Left lobe of liver (tissue), 2 donors: ENCODE measurements at places on chromosomes 7 and 10. TPM values are rescaled to one million over a fixed set of nuclear protein-coding genes. Genes with fewer than 3 reads are reported as not detected.

The GPRIN2 gene
- 1.1 TPM for total RNA-seq

The EN2 gene
- total RNA-seq: not detected

The PLXDC2 gene
- 5.0 TPM for total RNA-seq

The CFAP46 gene
- 0.08 TPM for total RNA-seq

The LIPN gene
- not detected for total RNA-seq

The CYCS gene
- total RNA-seq: 46.6 TPM

The ASZ1 gene
- not detected for total RNA-seq

The GLRX3 gene
- total RNA-seq: 23.9 TPM

DNA sequence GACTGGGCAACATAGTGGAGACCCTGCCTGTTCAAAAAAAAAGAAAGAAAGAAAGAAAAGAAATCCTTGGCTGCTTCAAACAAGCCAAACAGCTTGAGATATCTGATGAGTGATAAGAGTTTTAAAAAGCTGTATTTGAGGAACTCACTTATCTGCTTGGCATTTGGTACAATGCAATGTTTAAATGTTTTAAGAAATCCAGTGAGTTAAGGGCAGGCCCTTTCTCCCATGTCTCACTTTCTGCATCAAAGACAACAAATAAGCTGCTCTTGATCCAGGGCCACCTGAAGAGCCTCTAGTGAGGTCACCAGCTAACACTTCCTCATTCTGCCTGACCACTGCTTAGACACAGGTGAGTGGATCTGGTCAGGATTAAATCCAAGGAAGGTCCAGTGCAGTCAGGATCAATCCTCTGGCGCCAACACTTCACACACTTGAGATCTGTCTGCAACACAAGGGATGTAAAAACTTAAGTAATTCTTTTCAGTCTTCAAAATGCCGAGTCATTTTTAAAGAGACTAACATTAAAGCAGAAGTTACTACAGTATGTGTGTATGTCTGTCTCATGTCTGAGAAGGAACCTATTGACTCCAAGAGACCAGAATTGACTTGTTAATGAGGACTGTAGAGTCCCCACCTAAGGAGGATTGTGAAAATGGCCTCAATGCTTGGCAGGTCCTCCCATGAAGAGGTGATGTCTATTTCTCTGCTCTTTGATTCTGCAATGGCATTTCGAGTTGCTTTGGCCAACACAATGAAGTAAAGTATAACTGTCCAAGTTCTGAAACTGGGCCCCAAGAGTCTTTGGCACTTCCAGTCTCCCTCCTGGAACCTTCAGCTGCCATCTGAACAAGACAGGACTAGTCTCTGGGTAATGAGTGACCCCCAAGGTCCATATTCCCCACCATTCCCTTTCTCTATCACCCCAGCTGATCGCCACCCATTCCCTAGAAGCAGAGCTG is 43.1 kb downstream of the CREB3L2 start:
- DNase-seq: no peak

GRCh38 chr10:21399392-21400035 is 126.0 kb downstream of the SKIDA1 start:
- DNase-seq: no peak

DNA sequence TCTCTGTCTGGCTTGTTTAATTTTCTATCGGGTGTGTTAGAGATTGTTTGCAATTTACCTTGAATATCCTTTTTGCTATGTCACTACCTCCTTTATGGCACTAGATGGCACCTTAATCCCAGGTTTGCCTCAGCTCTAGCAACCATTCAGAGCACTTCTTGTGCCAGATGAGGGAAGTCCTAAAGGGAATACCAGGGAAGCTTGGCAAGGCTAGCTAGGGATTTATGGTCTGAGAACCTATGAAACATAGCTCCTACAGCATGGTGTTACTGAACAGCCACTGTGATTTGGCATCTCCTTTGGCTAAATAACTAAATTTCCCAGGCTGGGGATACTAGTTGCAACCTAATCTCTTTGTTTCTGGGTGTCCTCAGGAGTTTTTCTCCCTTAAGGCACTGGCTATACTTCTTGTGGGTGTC is 69.0 kb upstream of the VOPP1 start:
- no peak for DNase-seq

GRCh38 chr7:49791088-49791741 is 17.8 kb downstream of the VWC2 start:
- DNase-seq: no peak

- no peak for DNase-seq
These were observed 6.1 kb upstream of the MEOX2 start for GRCh38 chr7:15692501-15693020.

DNA sequence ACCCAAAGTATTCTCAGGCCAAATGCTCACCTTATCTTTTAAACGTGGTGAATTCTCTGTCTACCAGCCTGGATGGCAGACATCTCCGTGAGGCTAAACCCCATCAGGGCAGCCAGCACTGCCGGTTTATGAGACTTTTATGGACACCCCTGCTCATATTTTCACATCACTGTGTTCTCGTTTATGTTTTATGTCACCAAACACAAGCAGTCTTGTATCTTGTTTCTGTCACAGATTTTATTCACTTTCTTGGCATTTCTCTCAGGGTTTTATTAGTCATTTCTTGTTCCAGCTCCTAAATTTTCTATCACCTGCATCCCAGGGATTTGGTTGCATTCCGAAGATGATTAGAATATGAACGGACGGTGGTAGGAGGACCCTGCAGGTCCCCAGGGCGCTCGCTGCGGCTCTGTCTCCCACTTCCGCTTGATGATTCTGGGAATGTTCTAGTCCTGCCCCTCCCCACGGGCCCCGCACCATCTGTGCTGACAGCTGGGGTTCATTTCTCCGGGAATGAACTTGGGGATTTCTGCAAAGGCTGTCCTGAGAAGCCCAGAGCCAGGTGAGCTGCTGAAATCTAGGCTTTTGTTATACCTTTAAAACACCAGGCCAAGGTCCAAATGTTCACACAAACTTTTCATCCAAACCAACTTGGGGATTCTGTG is 217.6 kb downstream of the GFRA1 start:
- DNase-seq: no peak

- no peak for DNase-seq
These were observed 54.1 kb upstream of the CYP26C1 start for GRCh38 chr10:93006435-93007039.

DNA sequence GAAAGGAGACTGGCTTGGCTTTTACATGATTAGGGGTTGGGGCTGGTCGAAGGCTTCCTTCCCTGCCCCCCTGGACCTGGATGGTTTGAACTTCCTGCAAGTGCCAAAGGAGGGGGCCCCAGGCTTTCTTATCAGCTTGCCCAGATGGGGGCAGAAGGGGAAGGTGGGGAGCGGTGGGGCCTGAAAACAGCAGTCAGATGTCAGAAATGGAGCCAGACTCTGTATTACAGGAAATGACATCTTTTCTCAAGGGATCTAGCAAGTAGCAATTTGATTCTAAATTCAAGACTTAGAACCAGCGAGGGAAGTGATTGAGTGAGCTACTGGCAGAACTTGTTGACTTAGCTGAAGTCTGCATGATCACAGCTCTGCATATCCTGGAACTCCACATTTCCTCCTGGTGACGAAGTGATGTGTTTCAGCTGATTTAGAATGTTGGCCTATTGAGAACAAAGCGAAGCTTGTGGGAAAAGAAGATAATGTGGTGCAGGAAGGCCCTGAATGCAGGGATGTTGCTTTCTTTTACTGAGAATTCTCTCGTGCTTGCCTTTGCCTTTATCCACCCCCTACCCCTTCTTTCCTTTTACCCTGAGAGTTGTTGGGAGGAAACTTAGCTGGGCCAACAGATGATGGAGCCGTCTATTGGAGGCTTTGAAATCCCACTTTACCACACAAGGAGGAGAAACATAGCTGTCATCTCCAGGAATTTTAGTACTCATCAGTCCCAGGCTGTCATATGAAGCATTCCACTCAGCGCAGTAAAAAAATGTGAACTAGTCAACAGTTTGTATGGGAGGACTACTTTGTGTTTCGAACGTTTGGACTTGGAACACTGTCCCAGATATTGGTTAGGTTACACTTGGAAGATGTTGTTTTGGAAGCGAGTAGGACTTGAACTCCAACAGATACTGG is 43.2 kb downstream of the CCNY start:
- DNase-seq: no peak

DNA sequence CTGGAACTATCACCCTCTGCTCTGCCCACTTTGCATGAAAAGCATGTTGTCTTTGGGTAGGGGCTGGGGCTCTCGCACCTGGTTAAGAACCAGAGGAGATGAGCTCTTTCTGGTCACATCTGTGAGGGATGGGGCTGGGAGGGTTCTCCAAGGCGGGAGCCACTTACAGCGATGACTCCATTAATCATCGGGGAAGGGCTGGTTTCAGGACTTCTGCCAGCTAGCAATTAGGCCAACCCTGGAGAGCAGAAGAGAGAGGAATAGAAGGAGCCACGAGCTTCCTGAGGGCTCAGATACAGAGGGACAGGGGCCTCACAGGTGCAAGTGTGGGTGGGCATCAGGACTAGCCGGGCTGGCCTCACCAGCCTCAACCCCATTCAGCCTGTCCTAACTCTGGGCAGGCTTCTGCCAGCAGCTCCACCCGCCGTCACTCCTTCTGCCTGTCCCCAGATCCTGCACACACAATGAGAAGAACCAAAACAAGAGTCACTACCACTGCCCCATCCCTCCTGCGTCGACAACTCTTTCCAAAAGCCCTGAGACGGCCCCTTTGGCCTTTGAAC is 8.4 kb downstream of the AQP1 start:
- DNase-seq: no peak

GRCh38 chr7:117892821-117893220 is 19.6 kb upstream of the CTTNBP2 start:
- DNase-seq: no peak

GRCh38 chr7:38524786-38525185 is 106.4 kb downstream of the AMPH start:
- no peak for DNase-seq

- DNase-seq: no peak
These were observed 516.9 kb downstream of the REEP3 start for GRCh38 chr10:64038107-64038506.

DNA sequence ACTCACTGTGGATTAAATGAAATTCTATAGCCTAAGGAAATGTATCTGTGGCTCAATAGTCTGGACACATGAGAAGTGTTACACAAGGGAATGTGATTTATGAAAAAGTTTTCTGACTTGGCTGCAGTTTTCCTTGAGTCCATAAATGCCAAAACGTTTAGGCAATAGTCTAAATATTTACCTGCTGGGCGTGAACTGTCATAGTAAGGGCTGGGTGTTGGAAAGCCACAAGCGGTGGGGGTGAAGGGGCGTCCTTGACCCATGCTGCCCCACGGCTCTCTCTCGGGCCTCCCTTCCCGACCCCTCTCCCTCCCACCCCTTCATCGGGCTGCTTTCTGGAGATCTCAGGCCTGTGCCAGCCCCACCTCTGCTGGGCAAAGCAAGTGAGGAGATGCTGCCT is 223.7 kb downstream of the BUB3 start:
- DNase-seq: peak; percentile 47

- no peak for DNase-seq
These were observed 18.9 kb downstream of the RBAK start for GRCh38 chr7:5064391-5065106.

DNA sequence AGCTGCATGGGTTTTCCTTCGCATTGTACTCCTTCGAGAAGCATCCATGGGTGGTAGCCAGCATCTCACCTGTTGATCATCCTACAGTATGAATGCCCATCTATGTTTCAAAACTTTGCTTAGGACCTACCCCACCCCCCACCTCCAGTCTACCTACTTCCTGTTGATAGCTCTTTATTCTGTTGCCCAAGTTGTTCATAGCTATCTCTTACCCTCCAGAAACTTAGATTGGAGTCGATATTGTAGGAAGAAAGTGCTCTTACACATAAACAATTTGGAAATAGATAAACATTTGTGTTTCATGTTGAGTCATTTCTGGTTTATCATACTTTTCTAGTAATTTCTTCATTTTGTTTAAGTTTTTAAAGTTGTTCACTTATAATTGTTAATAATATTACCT is 90.1 kb downstream of the FAS start:
- no peak for DNase-seq

GRCh38 chr10:61825001-61825400 is 76.5 kb upstream of the ARID5B start:
- no peak for DNase-seq

DNA sequence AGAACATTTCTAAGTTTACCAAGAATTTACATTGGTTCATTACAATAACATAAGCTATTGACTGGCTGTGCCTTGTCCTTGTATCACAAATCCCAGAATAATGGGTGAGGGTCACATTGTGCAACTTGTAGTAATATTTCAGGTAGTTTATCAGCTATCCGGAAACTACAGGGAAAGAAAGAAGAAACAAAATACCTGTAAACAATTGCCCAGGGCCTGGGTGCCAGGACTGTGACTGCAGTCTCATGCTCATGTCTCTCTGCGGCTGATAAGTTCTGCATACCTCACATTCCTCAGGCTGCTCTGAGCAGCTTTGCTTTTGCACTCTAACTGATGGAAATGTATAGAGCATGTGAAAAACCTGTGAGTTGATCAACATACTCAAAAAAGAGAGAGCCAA is 131.8 kb upstream of the TRIM24 start:
- no peak for DNase-seq

DNA sequence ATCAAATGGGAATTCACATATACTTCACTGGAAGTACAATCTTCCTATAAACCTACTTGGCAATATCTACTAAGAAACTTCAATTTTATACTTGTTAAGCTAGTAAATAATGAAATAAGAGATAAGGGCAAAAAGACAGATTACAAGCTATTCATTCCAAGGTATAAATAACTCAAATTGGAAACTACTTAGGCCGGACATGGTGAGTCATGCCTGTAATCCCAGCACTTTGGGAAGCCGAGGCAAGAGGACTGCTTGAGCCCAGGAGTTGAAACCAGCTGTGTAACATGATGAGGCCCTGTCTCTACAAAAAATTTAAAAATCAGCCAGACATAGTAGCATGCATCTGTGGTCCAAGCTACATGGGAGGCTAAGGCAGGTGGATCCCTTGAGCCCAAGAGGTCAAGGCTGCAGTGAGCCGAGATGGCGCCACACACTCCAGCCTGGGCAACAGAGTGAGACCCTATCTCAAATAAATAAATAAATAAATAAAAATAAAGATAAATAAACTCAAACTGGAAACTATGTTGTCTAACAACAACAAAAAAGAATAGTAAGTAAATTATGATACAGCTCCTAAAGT is 37.6 kb downstream of the ARHGAP21 start:
- DNase-seq: no peak
